Upper lobe of left lung (tissue), 6 donors: ENCODE measurements at places on chromosomes 3 and 15.
A peak's percentile ranks its signal among the peaks of the same experiment; 100 is the strongest.

DNA sequence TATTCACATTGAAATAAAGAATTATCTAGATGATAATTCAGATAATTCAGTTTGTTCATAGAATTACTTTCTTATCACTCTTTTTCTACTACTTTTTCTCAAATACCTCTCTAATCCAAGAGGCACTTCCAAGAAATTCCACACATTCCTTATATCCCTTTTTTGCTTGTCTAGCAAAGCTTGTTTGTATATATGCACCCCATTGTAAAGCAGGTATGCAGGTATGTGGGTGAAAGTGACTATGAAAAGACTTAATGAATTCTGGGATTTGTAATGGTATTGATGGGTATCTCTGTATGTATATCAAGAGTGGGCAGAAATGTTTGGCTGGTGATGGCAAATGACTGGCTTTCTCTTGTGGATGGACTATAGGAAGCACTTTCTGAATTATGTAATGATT lies 94.1 kb upstream of the FGF7 start:
- H3K36me3 ChIP-seq: no peaks in the 10 kb centered on the region
- H3K27me3 ChIP-seq: no peaks in the 10 kb centered on the region
- H3K4me3 ChIP-seq: no peak overlapping the region
- no peak for DNase-seq

GRCh38 chr3:46481636-46482035 lies 16.1 kb upstream of the RTP3 start:
- H3K4me1 ChIP-seq: peaks cover 5% of the 10 kb centered on the region
- no peaks in the 10 kb centered on the region for H3K36me3 ChIP-seq
- no peak overlapping the region for H3K27ac ChIP-seq
- H3K4me3 ChIP-seq: no peak overlapping the region
- no peaks in the 10 kb centered on the region for H3K27me3 ChIP-seq
- DNase-seq: no peak

DNA sequence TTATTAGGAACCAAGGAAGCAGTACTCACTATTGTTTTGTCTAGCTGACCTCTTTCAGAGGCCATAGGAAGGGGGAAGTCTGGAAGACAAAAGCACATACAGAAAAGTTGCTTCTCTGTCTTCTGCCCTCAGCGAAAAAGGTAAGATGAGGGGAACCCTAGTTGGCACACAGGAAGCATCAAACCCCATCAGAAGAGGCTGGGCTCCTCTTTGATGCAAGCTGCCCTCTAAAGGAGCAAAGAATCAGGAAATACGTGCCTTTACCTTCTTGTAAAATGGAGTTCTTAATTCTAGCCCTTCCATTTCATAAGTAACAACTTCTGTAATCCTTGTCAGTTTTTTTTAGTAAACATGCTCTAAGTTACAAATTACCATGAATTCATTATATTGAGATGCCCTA lies 12.5 kb downstream of the SPINK8 start:
- no peaks in the 10 kb centered on the region for H3K36me3 ChIP-seq
- H3K27ac ChIP-seq: no peak overlapping the region
- no peaks in the 10 kb centered on the region for H3K27me3 ChIP-seq
- H3K4me3 ChIP-seq: no peak overlapping the region
- H3K4me1 ChIP-seq: no peaks in the 10 kb centered on the region

DNA sequence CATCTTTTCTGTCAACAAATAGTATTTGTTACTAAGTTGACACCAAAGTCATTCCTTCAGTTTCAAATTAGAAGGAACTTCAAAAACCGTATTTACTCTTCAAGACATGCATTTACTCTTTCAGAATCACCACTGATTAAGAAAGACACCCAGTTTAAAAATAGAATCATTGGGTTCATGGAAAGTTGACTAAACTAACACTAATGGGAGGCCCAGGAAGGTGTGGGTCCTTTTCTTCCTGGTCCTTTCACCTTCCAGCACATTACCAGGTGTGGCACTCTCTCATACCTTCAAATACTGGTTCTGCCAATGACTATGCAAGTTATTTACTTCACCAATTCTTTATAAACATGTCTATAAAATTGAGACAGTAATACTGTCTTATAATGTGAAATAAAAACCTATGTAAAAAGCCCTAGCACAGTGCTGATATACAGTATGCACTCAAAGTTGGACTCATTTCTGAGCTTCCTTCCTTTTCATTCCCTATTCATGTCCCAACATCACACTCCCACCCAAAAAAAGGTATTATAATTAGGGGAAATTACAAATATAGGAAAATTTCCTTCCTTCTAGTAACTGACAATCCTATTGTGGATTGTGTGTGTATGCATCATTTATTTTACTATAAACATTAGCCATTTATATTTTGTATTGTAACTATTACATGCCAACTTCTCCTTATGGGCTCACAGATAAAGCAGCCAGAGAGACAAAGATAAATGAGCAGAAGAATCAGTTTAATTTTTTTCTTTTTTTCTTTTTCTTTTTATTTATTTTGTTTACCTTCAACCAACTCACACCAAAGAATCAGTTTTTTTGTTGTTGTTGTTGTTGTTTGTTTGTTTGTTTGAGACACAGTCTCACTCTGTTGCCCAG lies 48.9 kb downstream of the LRRFIP2 start:
- peaks cover 8% of the 10 kb centered on the region for H3K4me1 ChIP-seq
- H3K27me3 ChIP-seq: no peaks in the 10 kb centered on the region
- DNase-seq: no peak
- H3K36me3 ChIP-seq: no peaks in the 10 kb centered on the region
- H3K4me3 ChIP-seq: no peak overlapping the region
- H3K27ac ChIP-seq: no peak overlapping the region

DNA sequence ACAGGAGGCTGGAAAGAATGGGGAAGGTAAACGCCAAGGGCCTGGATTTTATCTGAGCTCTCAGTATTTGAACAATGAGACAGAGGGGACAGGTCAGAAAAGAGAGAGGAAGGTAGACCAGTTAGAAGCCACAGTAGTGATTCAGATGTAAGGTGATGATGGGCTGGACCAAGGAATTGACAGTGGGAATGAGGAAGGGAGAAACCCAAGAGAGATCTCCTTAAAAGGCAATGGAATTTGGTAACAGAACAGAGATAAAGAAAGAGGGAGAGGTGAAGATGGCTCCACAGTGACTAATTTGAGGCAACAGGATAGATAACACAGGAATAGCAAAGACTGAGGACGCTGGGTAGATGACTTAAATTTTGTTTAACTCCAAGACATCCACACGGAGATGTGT lies 11.4 kb upstream of the HEG1 start:
- H3K36me3 ChIP-seq: no peaks in the 10 kb centered on the region
- H3K27me3 ChIP-seq: no peaks in the 10 kb centered on the region
- DNase-seq: no peak
- no peak overlapping the region for H3K27ac ChIP-seq
- no peak overlapping the region for H3K4me3 ChIP-seq

DNA sequence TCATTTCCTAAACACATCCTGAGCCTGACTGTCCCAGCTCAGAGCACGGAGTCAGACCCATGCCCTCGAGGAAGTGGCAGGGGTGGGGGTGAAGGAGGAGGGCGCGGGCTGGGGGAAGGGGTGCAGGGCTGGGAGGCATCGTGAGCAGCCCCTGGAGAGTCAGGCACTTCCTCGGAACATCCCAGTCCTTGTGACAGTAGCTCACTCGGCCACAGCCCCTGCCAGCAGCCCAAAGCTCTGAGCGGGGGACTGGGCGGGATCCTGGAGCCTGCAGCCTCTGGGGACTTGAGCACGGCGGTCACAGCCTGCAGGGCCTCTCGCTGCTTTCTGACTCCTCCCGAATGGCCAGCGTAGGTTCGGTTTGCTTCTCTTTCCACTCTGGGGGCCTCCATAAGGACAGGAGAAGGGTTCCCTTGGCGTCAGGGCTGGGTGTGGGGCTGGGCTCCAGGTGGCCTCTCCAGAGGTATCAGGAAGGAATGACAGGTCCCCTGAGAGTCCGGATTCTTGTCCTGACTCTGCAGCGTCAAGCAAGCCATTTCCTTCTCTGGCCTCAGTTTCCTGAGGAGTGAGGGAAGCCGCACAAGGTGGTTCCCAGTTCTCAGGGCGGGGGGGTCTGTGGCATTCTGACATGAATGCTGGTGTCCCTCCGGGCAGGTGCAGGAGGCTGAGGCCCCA lies 20.9 kb downstream of the PSTPIP1 start:
- H3K27me3 ChIP-seq: no peaks in the 10 kb centered on the region
- no peak overlapping the region for H3K4me3 ChIP-seq
- DNase-seq: no peak

- H3K36me3 ChIP-seq: peaks cover 7% of the 10 kb centered on the region
- H3K27me3 ChIP-seq: no peaks in the 10 kb centered on the region
- no peak overlapping the region for H3K4me3 ChIP-seq
Measured at GRCh38 chr3:63927422-63928280, 15.5 kb upstream of the SCAANT1 start.

DNA sequence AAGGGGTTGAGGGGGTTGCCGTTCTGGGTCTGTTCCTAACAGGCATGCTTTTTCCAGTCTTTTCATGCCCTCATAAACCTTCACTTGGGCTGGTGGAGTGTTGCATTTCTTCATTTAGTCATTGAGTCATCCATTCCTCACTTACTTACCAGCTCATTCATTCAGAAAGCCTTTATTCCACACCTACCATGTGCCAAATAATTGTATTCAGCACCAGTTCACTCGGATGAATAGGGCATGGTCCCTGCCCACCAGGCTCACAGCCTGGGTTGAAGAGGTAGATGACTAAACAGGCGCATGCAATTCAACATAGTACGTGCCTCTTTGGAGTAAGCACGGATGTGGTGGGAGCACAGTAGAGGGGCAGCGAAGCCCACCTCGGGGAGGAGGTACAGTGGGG lies 35.1 kb upstream of the THSD4 start:
- no peaks in the 10 kb centered on the region for H3K36me3 ChIP-seq
- H3K4me3 ChIP-seq: no peak overlapping the region
- peaks cover 8% of the 10 kb centered on the region for H3K4me1 ChIP-seq

DNA sequence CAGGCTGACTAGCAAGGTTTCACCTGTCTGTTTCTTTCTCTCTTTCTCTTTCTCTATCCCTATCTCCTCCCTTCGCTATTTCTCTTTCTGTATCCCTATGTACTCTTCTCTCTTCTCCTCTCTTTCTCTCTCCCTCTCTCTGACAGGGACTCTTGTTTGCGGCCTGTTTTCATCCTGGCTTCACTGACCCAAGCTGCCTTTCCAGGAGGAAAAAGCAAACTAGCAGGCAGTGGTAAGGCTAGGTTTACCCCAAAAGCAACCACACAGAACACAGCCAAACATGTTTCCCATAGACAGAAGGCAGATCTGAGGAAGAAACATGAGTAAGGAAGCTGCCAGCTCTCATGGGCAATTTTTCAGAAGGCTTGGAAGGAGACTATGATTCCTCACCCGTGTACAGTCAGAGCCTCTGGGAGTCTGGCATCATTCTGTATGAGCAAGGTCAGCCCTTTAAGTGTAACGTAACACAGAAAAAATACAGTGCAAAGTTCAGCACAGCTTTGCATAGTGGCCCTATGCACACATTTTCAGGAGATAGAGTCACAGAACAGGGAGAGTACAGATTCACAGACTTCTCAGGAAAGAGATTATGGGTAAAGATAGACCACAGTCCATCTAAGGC lies 61.0 kb downstream of the OCA2 start:
- no peak for DNase-seq
- H3K27ac ChIP-seq: no peak overlapping the region
- no peak overlapping the region for H3K4me3 ChIP-seq
- H3K36me3 ChIP-seq: no peaks in the 10 kb centered on the region
- no peaks in the 10 kb centered on the region for H3K27me3 ChIP-seq
- H3K4me1 ChIP-seq: no peaks in the 10 kb centered on the region

GRCh38 chr3:153973722-153974265 lies 147.4 kb upstream of the ARHGEF26 start:
- H3K27me3 ChIP-seq: no peaks in the 10 kb centered on the region
- no peaks in the 10 kb centered on the region for H3K36me3 ChIP-seq
- no peaks in the 10 kb centered on the region for H3K4me1 ChIP-seq
- no peak overlapping the region for H3K27ac ChIP-seq

- no peak for DNase-seq
- no peaks in the 10 kb centered on the region for H3K36me3 ChIP-seq
- H3K4me1 ChIP-seq: no peaks in the 10 kb centered on the region
- no peak overlapping the region for H3K27ac ChIP-seq
- no peak overlapping the region for H3K4me3 ChIP-seq
Measured at GRCh38 chr15:83653288-83653638, 660 bp upstream of the ADAMTSL3 start.

GRCh38 chr3:119690043-119690656 lies 12.7 kb upstream of the CFAP91 start:
- DNase-seq: no peak
- no peak overlapping the region for H3K27ac ChIP-seq
- H3K36me3 ChIP-seq: no peaks in the 10 kb centered on the region
- H3K4me3 ChIP-seq: no peak overlapping the region

- peaks cover 20% of the 10 kb centered on the region for H3K4me1 ChIP-seq
- peak within 1 kb of the TSS; percentile 94 for H3K27ac ChIP-seq
Measured at GRCh38 chr3:51967384-51968169, at the start of gene PCBP4. Gene PCBP4 (minus strand): TSS chr3:51967454. CDS start chr3:51961240, 6,214 bp downstream.

DNA sequence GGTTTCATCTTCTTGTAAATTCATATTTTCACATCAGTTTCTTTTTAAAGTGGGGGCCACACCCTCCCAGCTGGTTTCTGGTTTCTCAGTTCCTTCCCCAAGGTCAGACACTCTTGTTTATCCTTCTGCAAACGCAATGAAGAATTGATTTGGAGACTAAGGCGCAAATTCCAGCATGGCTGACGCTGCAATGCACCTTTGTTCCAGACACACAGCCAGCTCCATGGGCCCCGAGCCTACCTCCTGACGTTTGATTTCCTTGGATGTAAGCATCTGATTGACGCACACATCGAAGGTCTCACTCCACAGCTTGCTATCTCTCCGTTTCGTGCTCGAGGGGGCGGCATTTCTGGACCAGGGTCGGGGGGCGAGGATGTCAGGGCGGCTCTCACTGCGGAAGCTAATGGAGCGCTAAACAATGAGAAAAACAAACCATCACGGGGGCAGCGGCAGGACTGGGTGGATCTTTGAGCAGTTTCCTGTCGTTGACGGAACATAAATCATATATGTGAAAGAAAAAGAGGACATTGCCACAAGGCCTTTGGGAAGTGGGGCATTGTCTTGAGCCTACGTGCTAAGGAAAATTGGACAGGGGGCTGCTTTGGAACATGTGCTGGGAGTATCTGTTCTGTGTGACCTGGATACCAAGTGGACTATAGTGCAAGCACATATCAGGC lies 46.9 kb downstream of the ARHGEF3 start:
- no peak for DNase-seq
- H3K27me3 ChIP-seq: no peaks in the 10 kb centered on the region
- H3K36me3 ChIP-seq: no peaks in the 10 kb centered on the region
- peaks cover 51% of the 10 kb centered on the region for H3K4me1 ChIP-seq

- H3K27ac ChIP-seq: no peak overlapping the region
- no peaks in the 10 kb centered on the region for H3K27me3 ChIP-seq
- H3K36me3 ChIP-seq: no peaks in the 10 kb centered on the region
- DNase-seq: no peak
- H3K4me1 ChIP-seq: no peaks in the 10 kb centered on the region
Measured at GRCh38 chr3:159487304-159487703, 501.3 kb upstream of the IL12A start.

GRCh38 chr15:47516558-47516957 lies 200.7 kb upstream of the SEMA6D start:
- H3K4me3 ChIP-seq: no peak overlapping the region
- no peak overlapping the region for H3K27ac ChIP-seq
- H3K27me3 ChIP-seq: no peaks in the 10 kb centered on the region
- H3K4me1 ChIP-seq: no peaks in the 10 kb centered on the region
